Panc1 (cell line): ENCODE measurements at places on chromosomes 11 and 22. TPM values are rescaled to one million over a fixed set of nuclear protein-coding genes. Genes with fewer than 3 reads are reported as not detected.
A peak's percentile ranks its signal among the peaks of the same experiment; 100 is the strongest.

- DNase-seq, result no peak
These were observed 4.3 kb upstream of the FLI1 start for GRCh38 chr11:128689591-128689947.

GRCh38 chr11:132200353-132200936 is 830.0 kb downstream of the NTM start:
- no peak for DNase-seq

TSSK2 gene
- total RNA-seq, result not detected

DNA sequence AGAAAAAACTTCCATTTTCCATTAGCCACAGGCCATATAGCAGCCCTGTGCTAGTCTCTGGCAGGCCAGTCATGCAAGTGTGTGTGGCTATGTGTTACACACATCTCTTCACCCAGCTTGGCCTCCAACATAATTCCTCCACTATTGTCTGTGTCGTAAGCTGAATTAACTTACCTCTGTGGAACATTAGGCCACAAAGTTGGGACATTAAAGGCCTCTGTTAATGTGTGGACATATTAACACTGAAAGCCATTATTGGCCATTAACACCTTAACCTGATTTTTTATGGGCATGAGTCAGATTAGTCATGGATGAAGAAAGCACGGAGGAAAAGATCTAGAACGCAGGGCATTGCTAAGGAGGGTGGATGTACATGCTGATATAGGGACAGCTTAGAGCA is 100.1 kb downstream of the DBX1 start:
- no peak for DNase-seq

ARHGAP8 gene
- total RNA-seq, result 9.2 TPM

DNA sequence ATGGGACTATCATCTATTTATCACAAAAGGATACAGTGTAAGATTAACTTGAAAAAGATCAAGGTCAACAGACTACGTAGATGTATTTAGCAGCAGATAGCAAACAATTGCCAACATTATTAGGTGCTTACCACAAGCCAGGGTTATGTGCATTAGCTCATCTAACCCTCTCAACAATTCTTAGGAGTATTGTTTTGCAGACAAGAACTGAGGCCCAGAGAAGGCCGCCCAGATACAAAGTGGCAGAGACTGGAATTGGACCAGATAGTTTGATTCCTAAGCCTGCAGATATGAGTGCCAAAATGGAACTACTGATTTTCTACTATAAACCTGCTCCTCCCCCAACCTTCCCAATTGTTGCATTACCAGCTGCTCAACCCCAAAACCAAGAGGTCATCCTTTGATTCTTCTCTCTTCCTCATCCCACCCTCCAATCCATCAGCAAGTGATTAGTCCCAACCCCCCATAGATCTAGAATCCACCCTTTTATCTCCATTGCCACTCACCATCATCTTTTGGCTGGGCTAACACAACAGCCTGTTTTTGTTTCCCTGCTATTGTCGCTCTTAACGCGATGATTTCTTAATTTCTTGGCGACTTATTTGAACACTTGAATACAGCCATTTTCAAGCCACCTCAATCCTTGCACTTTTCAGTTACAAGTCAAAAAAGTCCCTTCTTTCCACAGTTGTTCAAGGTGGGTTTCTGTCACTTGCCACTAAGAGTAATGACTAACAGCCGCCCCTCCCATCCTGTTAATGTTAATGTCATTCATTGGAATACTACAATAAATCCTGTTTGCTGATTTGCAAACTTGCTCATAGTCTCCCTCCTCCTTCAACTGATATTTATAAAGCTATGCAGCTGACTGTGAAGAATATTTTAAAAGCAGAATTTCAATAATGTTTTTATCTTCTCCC is 2.7 kb downstream of the TMEM123 start:
- no peak for DNase-seq

OR52E8 gene
- not detected for total RNA-seq

DNA sequence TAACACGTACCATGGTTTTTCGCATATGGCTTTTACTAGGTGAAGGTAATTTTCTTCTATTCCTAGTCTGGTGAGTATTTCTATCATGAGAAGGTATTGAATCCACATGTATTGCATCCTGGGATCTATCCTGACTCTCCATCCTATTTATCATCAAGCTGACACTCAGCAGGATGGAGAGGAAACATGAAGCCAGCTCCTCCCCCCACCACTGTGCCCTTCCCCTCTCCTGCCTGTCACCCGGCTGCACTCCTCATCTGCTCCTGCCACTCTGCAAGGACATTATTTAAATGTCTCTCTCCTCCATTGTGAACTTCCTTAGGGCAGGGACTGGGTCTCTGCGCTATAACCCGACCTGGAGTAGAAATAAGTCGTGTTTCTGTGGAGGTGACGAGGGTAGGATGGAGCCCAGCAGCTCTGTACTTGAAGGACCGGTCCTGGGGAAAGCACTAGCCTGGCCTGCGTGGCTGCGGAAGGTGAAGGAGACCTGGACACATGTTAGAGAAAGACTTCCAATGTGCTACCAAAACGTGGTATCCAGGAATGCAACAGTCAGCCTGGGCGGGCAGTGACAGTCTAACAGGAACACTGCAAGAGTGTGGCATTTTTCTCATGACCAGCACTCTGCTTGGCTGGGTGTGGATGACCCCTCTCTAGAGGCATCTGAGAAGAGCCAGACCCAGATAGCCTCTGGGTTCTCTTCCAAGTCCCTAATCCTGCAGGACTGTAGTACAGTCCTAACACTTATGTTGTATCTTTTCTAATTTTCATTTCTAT is 111.2 kb downstream of the MICAL3 start:
- DNase-seq, result no peak

- no peak for DNase-seq
These were observed 83.9 kb upstream of the EED start for GRCh38 chr11:86160541-86161149.

GRCh38 chr11:112255067-112255720 is 5.5 kb downstream of the PLET1 start:
- peak; percentile 71 for DNase-seq

DNA sequence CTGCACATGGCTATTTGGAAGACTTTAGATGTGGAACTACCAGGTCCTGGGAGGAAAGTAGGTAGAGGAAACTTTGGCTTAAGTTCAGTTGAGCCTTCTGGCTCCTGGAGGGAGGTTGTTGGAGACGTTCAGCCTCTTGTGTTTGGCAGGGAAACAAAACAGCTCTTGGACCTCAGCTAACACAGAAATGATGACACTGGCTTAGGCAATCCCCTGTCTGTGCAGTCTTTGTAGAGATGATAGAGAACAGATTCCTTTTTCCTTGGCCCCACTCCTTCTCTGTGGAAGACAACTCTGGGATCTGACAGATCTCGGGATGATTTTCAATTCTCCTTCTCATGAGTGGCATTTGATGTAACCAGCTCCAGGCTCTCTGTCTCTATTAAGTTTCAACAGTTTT is 428.5 kb downstream of the TMEM135 start:
- DNase-seq, result no peak

- no peak for DNase-seq
These were observed 79.2 kb downstream of the TRMU start for GRCh38 chr22:46414704-46415103.

GRCh38 chr11:63813035-63813562 is at the start of gene SPINDOC:
Gene SPINDOC, plus strand, starts transcription at chr11:63813456. Its CDS starts 231 bp downstream, at chr11:63813687.
- DNase-seq, result no peak

DNA sequence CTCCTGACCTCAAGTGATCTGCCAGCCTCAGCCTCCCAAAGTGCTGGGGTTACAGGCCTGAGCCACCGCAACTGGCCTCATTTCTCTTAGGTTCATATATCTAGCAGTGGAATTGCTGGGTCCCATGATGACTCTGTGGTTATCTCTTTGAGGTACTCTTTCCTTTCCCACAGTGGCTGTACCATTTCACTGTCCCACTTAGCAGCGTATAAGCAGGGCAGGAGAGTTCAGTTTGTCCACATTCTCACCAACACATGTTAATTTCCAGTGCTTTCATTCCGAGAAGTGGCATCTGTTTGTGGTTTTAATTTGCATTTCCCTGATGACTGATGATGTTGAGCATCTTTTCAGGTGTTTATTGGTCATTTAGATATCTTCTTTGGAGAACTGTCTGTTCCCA is 16.4 kb downstream of the PRR5 start:
- DNase-seq, result no peak

DNA sequence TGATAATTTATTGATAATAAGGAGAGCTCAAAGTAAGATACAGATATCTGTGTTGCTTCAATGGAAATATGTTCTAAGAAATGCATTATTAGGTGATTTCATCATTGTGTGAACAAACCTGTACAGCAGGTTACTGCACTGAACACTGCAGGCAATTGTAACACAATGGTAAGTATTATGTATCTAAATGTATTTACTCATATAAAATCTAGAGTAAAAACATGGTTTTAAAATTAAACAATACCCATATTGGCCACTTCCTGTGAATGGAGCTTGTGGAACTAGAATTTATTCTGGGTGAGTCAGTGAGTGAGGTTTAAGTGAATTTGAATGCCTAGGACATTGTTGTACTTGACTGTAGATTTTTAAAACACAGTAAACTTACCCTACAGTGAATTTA is 722.9 kb upstream of the RAG2 start:
- no peak for DNase-seq
